ENCODE measurements at places on chromosomes 1 and 21.

GRCh38 chr21:34528131-34528561, 16.1 kb upstream of the KCNE1 start:
- DNase-seq, result no peak

- no peak for DNase-seq
These were observed 17.9 kb downstream of the CSRP1 start for GRCh38 chr1:201488830-201489589.

- no peak for DNase-seq
These were observed 45.9 kb downstream of the DUSP10 start for GRCh38 chr1:221696027-221696426.

GRCh38 chr1:160193091-160193819, 2.9 kb downstream of the CASQ1 start:
- peak; percentile 63 for DNase-seq

GRCh38 chr21:46594276-46594675, 10.6 kb downstream of the S100B start:
- DNase-seq, result no peak

- DNase-seq, result no peak
These were observed 41.5 kb upstream of the DUSP10 start for GRCh38 chr1:221783437-221783836.

DNA sequence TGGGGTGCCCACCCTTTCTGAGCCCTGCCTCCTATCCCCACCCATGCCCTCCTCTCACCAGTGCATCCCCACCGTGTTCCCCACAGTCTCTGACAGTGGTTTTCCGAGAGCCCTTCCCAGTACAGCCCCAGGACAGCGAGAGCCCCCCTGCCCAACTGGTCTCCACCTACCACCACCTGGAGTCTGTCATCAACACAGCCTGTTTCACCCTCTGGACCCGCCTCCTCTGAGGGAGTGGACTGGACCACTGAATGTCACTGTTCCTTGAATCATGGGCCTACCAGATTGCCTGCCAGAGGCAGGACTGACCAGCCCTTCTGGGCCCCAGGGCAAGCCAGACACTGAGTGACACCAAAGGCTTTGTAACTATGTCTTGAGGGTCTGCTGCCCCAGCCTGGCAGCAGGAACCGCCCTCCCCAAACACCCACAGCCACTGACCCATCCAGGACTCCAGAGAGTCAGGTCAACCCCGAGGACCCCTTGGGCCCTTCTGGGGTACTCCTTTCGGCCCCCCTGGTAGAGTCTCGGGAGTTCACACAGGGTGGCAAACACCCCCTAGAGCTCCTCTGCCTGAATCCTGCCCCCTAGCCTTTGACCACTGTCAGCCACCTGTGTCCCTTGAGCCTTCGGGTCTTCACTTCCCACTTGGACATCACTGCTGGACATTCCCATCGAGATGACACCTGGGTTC, 3.3 kb downstream of the HYI start:
- no peak for DNase-seq

DNA sequence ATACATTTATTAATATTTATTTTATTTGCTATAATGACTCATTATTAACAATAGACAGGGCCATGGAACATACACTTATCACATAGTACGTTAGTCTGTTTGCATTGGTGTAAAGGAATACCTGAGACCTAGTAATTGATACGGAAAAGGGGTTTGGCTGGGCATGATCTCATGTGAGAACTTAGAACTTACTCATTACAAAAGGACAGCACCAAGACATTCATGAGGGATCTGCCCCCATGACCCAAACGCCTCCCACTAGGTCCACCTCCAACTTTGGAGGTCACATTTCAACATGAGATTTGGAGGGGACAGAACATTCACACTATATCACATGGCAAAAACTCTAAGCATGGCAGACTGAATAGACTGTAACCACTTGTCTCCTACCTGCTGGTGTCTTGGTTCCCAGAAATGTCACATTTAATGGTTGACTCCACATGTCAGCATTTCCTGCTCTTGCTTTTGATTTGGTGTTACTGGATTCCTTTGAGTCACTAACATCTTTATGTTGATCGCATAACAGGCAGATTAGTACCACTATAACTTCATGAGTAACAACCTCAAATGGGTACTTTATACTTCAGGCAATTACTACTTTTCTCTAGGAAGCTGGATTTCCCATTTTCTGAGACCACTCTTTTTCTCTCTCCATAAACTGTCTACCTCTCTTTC, 3.5 kb upstream of the C1orf116 start:
- DNase-seq, result no peak

DNA sequence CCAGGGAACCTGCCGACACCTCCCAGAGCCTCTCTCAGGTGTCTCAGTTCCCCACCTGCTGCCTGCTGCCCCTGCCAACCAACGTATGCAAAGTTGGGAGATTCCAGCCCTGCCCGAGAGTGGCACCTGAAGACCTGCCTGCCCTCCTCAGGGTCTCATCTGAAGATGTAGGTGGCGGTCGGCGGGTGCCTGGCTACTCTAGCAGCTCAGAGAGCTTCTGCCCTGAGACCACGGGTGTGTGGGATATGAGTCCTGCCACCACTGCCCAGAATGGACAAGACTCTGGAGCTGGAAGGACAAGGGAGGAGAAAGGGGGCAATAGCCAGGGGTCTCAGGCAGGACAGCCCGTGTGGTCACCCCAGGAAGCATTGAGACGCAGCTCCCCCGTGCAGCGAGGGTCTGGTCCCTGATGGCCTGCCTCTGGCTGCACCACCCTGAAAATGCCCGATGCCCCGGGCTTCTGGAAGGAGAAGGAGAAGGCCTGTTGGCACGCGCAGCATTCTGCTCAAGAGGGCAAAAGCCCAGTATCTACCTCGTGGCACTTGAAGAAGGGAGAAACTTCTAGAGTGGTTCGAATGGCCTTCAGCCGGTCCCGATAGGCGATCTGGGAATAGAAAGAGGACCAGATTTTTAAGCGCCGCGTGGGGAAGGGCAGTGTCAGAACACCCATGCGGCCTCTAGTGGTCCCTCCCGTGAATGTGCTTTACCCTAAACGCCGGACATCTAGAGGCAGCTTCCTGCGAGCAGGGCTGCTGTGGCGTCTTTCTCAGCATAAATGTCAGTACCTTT, 88.8 kb downstream of the STUM start:
- no peak for DNase-seq

DNA sequence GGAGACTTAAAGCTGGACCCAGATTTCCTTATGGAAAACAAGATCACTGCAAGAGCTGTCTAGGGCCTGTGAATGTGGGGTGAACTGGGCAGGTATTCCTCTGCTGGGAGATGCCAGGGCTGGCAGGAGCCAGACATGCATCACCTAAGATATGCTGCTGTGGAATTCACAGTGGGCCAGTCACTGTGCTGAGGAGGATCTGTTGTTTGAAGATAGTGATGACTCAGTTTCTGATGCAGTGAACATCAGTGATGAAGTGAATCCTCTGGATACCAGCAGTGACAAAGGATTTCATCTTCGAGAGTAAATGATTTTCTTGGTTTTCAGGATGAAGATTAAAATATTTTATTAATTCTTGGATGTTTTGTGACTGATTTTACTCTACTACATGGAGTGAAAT, 29.9 kb upstream of the CAMSAP2 start:
- no peak for DNase-seq

DNA sequence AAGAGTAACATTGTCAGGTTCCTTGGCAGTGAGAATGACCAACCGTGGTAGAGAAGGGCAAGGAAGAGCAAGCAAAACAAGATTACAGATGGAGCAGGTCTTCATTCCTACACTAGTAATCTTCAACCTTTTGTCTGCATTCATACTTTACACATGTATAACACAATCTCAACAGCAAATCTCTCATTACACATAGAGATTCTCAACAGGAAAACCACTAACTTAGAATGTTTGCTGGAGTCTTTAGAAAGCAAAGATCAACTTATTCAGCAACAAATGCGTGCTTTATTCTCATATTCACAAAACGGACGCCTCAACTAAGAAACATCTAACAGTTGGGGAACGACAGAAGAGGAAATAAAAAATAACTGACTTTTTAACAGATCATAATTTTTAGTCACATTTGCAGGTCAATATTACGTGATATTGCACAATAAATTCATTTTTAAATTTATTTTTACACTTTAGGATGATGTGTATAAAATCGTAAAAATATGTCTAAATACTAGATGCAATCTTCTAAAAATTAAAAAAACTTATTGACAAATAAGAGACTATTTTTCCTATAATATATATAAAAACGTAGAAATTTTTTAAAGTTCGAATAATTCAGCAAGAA, 82.9 kb downstream of the ARID4B start:
- DNase-seq, result no peak

GRCh38 chr1:197991594-197991993, 74.4 kb downstream of the LHX9 start:
- DNase-seq, result no peak

- DNase-seq, result no peak
These were observed 5.5 kb downstream of the CROCC start for GRCh38 chr1:16927256-16927655.

DNA sequence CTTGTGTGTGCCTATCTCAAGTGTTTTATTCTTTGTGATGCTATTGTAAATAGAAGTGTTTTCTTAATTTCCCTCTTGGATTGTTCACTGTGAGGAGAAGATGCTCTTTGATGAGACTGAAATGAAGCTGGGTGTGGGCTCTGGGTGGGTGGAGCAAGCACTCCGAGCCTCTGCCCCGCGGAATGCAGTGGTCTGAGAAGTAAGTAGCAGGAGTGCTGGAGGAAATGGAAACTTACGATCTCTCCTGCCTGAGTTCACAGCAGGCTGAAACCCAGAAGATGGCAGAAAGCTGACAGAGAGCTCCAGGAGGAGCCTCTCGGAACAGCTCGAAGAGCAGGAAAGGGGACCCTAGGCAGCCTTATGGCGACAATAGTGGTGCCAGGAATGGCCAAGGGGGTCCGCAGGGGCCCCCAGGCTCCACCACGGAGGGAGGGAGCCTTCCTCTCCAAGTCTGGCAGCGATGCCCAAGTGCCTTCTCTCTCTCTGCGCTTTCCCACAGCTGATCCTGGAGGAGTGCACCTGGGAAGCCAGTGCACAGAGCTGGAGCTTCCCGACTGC, 126.8 kb upstream of the COL6A1 start:
- no peak for DNase-seq

- no peak for DNase-seq
These were observed 24.9 kb downstream of the PRKCZ start for GRCh38 chr1:2074944-2075740.

DNA sequence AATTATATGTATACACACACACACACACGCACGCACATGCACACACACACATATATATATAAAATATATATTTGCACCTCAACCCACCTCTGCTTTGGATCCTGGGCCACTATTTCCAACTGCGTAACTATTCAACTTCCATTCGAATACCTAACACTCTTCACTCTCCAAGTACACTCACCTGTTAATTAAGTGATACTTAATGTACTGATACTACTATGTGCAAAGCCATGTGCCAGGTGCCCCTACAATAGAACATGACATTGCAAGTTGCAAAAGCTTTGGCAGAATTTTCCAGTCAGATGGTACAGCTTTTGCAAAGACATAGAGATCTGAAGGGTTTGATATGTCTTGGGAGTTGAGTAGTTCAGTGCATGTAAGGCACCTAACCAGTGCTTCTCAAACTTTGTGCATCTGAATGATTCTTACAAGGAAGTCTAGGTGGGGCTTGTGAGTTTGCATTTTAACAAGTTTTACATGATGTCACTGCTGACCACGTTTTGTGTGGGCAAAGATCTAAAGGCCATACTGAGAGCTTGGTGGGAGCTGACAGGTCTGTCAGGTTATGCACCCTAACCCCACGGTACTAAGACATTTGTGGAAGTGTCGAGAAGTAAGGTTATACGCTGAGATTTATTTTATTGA, 7.2 kb downstream of the CXADR start:
- no peak for DNase-seq

DNA sequence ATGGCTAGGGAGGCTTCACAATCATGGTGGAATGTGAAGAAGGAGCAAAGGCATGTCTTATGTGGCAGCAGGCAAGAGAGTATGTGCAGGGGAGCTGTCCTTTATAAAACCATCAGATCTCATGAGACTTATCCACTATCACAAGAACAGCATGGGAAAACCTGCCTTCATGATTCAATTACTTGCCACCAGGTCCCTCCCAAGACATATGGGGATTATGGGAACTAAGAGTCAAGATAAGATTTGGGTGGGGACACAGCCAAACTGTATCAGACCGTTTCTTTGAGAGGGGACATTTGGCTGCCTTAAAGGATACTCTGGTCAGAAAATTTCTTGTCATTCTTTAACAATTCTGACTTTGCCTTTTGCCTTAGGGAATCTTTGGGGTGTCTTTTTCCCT, 3.2 kb upstream of the XPR1 start:
- no peak for DNase-seq

DNA sequence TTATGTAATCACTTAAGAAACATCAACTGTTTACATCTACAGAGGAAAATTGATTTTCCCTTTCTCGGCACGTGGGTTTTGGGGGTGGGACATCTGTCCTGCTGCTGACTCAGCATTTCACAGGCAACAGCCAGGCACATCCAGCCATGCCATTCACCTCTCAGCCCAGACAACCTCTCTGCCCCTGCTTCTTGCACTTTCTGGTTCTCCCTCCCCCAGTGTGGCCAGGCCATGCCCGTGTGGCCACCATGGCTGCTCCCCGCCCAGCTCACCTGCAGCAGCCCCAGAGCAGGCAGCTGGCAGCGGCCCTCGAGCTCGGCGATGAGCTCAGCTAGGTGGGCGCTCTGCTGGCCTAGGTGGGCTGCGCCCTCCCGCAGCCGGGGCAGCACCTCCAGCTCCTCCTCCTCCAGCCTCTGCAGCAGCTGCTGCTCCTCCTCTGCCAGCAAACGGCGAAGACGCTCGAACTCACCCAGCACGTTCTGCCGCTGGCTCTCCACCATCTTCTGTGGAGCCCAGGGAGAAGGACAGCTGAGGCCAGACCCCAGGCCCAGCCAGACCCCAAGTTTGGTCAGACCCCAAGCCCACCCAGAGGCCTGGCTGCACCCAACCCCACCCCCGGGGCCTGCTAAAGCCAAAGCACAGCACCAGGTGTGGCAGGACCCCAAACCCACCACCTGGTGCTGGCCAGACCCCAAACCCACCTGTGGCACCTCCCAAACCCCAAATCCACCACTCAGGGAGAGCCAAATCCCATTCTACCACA, 5.8 kb downstream of the TRIM11 start:
- no peak for DNase-seq

DNA sequence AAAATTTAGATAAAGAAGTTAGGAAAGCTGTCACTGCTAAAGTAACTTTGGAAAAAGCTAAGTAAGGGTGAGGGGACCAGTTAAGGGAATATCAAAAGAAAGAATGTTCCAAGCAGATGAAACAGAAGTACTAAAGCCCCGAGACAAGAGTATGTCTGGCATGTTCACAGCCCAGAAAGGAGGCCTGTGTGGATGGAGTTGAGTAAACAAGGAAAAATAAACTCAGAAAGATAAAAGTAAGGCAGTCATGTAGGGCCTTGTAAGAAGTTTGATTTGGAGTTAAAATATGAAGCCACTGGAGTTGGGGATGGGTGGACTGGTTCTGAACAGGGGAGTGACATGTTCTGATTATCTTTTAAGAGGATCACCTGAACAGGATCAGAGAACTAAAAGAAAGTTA, 177.9 kb downstream of the CDC42BPA start:
- no peak for DNase-seq

GRCh38 chr1:60762176-60762575, 320.2 kb upstream of the NFIA start:
- DNase-seq, result no peak

GRCh38 chr1:162284206-162284955, 92.3 kb downstream of the SPATA46 start:
- no peak for DNase-seq
